ENCODE measurements at places on chromosomes 3 and 15.

DNA sequence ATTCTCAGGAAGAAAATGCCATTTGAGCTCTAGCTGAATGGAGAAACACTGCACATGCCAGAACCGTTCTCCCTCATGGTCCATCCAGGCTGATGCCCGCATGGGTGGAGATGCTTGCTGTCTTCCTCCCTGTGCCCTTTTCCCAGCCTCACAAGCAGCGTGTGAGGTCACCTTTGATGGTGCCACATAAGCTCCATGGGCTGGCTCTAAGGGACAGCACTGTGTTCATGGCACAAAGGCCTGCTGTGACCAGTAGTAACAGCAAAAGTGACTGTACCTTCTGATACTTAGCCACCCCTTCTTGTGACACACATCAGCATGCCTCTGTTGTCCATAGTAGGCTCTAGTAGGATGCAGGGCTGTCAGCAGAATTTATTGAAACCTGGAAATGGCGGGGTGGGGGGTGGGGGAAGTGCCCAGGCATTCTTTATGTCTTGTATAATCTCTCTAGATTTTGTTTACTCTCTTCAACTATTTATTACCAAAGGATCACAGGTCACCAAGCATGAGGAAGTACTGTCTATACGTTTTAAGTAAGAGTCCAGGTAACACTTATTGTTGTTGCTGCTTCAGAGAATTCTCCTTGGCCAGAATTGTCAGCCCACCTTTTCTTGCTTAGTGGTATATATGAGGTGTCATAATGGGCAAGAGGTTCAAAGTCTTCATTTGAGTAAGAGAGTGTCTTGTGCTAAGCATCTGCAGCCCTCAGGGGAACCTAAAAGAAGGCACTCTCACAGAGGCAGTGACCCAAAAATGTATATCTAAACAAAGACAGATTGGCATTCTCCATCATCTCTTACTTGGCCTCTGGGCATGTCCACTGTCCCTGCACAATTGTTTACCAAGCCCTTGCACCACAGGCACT is 56.5 kb downstream of the RAB7A start:
- DNase-seq = no peak

GRCh38 chr3:17182166-17182565 is 297.4 kb downstream of the PLCL2 start:
- no peak for DNase-seq

- no peak for DNase-seq
Measured at GRCh38 chr3:70658513-70659310, 346.3 kb upstream of the MDFIC2 start.

DNA sequence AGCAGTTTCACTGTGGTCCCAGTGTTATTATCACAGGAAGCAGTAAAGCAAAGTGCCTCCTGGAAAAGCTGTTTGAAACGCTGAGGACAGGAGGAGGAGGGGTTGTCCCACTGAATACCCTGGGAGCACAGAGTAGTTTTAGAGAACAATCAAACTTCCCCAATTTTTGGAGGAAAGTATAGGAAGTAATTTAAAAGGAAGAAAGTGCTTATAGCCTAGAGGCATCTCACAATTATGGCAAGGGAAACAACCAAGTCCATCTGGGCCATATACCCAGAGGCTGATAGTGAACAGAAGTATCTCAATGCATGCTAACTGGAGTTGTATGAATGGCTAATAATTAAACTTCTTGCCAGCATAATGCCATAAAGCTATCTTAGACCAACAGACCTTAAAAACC is 137.2 kb upstream of the EPHA6 start:
- no peak for DNase-seq

GRCh38 chr3:47412842-47413520 is 32.2 kb downstream of the PTPN23 start:
- DNase-seq = no peak

GRCh38 chr3:97432914-97433313 is 331.6 kb upstream of the ARL6 start:
- DNase-seq = no peak

DNA sequence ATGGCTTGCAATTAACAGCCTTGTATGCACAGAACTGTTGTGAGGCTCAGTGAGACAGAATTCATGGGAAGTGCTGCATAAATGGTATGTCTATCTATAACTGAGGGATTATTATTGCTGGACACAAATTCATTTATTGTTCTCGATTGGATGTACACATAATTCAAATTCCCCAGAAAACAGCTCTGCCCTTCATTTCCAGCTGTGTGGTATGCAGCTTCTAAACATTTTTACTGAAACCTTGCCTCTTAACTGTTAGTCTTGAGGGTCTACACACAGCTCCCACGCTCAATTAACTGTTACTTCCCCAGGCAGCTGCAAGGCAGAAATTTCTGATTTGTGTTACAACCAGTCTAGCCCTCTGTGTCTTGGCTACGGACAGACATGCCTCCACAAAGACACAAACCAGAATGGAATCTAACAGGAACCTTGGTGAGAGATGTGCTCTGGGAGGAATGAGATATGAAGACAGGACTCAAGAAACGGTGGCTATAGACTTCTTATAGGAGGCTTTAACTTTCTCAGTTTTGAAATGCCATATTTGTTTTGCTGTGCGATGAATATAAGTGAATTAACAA is 139.7 kb upstream of the TBL1XR1 start:
- peak; percentile 4 for DNase-seq

DNA sequence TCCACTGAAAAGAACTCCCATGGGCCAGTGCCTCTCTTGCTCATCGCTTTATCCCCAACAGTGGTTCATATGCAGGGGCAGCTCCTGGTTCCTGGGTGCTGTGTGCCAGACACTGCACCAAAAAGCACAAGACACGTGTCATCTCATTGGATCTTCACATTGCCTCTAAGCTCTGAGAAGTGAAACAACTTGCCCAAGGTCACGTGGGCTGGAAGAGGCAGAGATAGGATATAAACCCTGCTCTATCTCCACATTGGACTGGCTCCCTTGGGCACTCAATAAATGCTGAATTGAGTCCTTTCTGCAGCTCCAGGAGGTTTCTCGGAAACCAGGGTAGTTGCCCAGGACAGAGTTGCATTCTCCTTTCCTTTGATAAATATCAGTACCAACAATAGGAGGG is 88.1 kb downstream of the SRGAP3 start:
- no peak for DNase-seq

- no peak for DNase-seq
Measured at GRCh38 chr3:16741103-16741758, 136.0 kb upstream of the DAZL start.

GRCh38 chr3:127171721-127172120 is 21.2 kb upstream of the PRR23E start:
- DNase-seq = no peak

DNA sequence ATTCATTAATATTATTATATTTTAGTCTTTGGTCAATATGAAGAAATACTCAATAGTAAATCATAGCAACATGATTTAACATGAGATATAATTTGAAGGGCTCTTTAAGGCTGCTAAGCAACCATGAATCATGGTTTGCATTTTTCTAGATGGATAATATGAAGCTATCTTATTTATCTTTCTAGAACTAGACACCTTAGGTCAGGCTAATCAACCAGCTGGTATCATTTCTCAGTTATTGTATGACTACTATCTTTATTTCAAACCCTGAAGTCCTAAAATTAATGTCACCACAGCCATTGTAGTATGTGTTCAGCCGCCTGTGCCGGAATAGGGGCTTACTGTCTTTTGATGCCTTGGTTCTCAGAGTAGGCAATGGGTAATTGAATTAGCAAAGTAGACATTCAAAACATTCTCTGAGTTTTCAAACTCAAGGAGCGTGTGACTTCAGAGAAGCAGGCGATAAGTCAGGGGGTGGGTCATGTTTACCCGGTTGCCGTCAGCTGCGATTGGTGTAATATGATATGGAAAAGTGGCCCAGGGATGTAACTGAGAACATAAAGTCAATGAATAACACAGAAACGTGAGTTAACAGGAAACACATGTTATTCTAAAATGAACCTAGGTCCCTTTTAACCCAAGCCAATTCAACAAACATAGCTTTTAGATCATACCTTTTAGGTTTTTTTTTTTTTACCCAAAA is 93.4 kb upstream of the CTDSPL start:
- no peak for DNase-seq

- DNase-seq = peak; percentile 51
Measured at GRCh38 chr15:50873935-50874361, 34.5 kb upstream of the AP4E1 start.

DNA sequence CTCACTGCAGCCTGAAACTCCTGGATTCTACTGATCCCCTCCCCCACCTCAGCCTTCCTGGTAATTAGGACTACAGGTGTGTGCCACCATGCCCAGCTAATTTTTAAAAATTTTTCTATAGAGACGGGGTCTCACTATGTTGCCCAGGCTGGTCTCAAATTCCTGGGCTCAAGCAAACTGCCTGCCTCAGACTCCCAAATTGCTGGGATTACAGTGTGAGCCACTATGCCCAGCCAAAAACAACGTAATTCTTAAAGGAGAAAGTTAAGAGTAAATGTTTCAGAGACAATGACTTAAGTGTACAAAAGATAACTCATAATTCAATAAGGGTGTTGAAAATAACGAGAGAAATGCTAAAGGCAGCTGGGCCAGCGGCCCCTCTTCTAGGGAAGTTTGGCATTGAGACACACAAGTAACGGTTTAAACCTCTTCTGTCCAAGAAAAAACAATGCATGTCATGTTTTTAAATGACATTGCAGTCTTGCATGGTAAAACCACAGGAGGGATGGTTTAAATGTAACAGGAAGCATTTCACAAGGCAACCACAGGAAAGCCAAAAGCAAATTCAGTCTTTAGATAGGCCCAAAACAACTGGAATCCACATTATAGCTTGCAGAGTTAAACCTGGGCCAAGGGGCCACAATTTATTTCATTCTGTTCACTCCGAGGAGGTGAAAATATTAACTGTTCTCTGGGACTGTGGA is 5.1 kb downstream of the PROK2 start:
- DNase-seq = peak; percentile 83

- no peak for DNase-seq
Measured at GRCh38 chr3:119330181-119330580, 36.0 kb downstream of the ARHGAP31 start.

DNA sequence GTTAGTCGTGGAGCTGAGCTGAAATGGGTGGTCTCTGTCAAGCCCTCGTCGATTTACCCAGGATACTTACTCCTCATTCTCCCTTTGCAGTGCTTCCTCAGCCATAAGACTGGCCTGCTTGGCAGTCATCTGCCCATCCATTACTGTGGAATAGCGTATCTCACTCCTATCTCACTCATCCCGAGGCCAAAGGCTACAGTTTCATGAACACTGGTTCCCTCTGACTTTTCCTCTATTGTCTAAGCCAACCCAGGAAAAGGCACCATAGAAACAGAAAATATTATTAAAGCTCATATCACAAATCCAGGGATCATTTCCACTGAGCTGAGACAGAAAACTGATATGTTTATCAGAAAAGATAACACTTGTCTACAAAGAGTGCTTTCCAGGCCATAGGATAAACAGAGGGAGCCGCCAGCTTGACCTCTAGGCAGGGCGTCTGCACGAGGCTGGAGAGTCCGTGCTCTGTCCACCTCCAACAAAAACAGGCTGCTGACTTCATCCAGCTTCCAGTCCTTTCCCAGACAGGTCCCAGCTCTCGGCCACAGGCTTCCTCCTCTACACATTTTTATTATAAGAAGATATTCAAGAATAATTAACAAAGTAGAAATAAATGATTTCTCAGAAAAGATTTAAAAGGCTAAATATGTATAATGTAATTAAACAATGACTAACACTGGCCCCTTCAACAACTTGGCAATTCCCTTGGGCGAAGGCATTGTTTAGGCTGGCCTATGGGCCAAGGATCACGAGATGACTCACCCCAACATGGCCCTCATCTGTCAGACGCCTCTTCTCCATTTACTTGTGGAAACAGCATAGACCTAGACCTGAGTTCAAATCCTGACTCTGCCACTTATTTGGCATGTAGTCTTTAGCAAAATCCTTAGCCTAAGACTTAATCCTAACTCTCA is 27.4 kb upstream of the BOC start:
- no peak for DNase-seq

DNA sequence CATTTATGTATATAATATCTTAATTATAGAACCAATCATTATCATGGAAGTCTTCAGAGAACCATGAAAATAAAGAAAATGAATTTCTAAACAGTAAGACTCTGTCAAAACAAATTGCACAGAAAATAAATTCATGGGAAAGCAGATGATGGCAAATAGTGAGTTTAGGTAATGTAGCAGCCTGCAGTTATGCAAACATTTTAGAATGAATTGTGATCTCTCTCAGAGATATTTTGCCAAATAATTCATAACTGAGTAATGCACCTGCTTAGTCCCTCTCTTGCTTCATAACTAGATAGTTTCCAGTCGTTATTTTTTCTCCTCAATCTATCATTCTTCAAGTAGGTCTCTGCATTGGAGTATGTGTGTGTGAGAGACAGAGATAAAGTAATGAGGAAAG is 492.7 kb upstream of the THBS1 start:
- no peak for DNase-seq

DNA sequence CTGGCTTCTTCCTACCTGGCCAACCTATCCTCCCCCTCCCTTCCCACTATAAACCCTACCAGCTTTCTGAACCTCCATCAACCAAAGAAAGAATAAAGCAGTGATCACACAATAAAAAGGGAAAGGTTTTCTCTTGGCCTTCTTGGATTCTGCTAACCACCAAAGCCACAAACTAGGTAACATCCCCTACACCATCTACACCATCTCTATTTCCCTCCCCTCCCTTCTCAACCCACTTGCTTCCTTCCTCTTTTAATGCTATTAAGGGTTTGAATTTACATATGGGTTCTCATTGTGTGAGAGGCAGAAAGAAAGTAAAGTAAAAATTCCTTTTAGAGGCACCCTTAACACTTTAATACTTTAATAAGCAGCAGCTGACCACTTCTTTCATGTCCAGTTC is 25.8 kb upstream of the RSL24D1 start:
- peak; percentile 62 for DNase-seq

- no peak for DNase-seq
Measured at GRCh38 chr3:130644628-130645253, 101.9 kb downstream of the PIK3R4 start.

DNA sequence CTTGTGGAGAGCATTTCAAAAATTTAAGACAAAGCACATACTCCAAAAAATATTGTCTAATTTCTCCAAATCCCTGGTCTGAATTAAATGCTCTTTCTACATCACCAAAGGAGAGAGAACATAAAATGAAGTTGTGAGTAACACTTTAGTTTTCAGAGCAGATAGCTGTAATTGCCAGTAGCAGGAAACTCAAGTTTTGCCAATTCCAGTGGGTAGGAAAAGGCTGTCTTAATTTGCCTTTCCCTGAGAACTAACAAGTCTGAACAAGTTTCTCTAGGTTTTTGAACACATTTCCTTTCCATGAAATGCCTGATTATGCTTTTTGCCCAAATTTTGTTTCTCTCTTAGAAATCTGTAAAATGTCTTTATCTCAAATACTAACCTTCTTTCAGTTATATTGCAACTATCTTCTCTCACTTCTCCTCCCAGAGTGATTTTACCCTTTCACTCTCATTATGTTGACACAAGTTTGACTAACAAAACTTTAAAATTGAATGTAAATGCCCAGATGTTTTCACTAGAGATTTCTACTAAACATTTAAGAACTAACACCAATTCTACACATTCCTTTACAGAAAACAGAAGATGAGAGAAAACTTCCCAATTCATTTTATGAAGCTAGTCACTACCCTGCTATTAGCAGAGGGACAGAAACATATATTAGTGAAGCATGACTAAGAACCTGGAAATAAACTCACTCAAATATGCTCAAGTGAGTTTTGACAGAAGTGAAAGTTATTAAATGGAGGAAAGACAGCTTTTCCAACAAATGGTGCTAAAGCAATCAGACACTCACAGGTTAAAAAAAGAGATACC is 38.4 kb downstream of the RFX7 start:
- no peak for DNase-seq

Data from hematopoietic multipotent progenitor cell treated with erythropoietin and hydrocortisone succinate and interleukin-3 and kit ligand, for 6 days (in vitro differentiated cells).